MV-4-11 (cell line): ENCODE measurements at places on chromosomes 5 and 9.

DNA sequence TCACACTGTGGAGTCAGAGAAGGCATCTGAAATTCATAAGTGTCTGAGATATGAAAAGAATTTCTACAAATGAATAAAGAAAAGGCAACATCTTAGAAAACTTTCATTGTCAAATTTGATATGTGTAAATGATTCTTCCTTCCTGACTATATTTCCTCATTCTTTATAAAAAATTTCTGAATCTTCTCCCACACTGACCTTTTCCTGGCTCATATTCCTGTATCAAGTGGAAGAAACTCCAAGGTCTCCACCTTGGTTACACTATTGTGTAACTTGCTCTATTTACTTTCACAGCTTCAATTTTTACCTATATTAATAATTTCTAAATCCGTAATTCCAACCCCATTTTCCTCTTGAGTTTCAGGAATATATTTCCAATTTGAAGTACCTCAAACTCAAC, 93.5 kb upstream of the FBXL7 start:
- no peak for DNase-seq

- no peak for DNase-seq
Observed at GRCh38 chr9:10678010-10678409, 65.2 kb upstream of the PTPRD start.

GRCh38 chr5:160961761-160962160, 109.8 kb upstream of the ATP10B start:
- no peak for DNase-seq

GRCh38 chr5:127586811-127587210, 62.1 kb upstream of the CTXN3 start:
- no peak for DNase-seq

DNA sequence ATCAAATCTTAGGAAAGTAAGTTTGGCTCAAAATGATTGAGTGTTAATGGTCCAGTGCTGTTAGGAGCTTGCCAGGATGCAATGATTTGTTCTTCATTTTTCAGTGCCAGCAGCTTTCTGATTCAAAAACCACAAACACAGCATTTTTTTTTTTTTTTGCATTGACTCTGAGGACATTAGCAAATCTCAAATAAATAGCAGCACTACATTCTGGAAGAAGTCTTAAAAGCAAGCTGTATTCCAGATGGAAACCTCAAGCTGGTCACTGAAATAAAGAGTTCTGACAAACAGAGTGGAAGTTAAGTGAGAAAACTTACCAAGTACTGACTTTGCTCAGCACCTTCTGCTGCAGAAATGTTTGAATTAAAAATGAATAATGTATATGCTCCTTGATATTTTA, 1653.1 kb upstream of the CDH9 start:
- no peak for DNase-seq

DNA sequence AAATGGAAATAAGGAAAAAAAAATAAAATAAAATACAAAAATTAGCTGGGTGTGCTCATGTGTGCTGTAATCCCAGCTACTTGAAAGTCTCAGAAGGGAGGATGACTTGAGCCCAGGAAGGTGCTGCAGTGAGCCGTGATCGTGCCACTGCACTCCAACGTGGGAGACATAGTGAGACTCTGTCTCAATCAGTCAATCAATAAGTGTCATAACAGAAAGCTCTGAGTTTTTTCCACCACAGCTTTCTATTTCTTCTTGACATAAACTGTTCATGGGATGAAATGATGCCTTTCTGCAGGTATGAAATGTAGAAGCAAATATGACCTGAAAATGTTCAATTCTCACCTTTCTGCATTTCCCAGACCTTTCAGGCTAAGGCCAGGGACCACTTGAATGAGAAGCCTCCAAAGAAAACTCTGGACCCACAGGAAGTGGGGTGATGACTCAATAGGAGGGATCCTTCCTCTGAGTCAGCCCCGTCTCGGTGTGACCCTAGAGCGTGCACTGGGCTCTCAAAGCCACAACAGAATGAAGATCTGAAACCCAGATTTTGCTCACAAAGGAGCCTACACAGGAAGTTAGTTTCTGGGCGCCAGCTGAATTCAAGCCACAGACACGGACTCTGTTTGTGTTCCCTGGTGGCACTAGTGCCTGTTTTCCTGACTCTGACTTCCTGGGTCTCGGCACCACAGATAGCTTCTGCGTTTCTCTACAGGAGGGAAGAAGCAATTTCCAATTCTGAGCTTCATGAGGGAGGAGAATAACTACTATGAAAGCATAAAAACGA, 62.0 kb downstream of the ANKH start:
- DNase-seq: peak; percentile 99

GRCh38 chr5:110716247-110717245, 9.9 kb downstream of the TMEM232 start:
- no peak for DNase-seq
